Amygdala (tissue), 56 donors: ENCODE measurements at places on chromosomes 7 and 10.

- no peak for DNase-seq
These were observed 11.4 kb downstream of the NPVF start for GRCh38 chr7:25216837-25217236.

GRCh38 chr10:131183546-131184045 lies 127.9 kb downstream of the TCERG1L start:
- DNase-seq = no peak

- no peak for DNase-seq
These were observed 154.4 kb upstream of the MKLN1 start for GRCh38 chr7:131173145-131173890.

GRCh38 chr10:76119515-76119914 lies 688.1 kb downstream of the LRMDA start:
- no peak for DNase-seq

DNA sequence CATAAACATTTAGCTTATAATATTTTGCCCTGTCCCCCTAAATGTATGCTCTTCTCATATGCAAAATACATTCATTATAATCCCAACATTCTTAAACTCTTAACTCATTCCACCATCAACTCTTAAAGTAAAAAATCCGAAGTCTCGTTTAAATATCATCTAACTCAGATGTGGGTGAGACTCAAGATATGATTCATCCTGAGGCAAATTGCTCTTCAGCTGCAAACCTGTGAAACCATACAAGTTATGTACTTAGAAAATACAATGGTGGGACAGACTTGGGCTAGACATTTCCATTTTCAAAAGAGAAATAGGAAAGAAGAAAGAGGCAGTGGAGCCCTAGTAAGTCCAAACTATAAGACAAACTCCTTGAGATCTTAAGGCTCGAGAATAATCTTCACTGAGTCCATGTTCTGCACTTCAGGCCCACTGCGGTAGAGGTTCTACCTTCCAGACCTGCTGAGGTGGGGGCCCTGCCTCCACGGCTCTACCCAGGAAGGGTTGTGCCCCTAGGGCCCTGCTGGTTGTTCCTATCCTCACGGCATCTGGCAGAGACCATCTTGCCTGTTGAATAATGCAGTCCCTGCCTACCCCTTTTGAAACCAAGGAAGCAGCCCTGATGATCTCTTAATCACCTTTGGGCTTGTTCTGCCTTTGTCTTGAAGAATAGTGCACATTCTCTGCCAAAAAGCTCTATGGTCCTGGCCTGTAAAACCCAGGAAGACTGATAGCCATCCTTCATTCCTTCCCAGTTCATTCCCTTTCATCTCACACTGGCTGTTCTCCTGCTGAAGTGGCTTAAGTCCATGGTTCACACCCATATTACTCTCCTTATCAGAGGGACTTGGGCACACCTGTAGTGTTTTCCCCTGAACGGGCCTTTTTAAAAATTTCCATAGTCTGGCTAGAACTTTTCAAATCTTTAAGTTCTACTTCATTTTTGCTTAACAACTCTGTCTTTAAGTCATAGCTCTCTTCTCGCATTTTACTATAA lies 37.3 kb downstream of the INPP5F start:
- DNase-seq = no peak

- DNase-seq = no peak
These were observed 670.6 kb downstream of the SUGCT start for GRCh38 chr7:40805361-40805760.

DNA sequence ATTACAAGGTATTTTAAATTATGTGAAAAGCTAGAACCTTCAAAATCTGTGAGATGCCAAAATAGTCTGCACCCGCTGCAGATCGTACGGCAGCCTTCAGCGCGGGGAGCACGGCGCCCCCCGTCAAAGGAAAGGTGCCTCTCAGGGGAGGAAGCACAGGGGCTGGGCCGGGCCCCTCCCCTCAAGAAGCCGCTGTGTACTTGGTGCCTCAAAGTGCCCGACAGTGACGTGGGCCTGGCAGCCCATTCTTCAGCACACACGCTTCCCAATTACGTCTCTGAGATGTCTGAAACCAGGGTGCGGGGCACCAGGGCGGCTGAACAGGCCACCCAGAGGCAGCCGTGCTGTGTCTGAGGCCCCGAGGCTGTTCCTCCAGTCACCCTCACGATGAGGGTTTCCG lies 116.1 kb downstream of the INPP5A start:
- no peak for DNase-seq

GRCh38 chr10:74730246-74730645 lies 96.2 kb upstream of the KAT6B start:
- no peak for DNase-seq

GRCh38 chr7:44380189-44380830 lies 54.9 kb upstream of the CAMK2B start:
- DNase-seq = no peak

GRCh38 chr7:94039368-94040035 lies 35.3 kb upstream of the BET1 start:
- DNase-seq = no peak

GRCh38 chr10:90857635-90858460 lies at the start of gene HTR7:
HTR7 (minus strand) TSS chr10:90858039; CDS start chr10:90857671, 368 bp downstream.
- DNase-seq = peak; percentile 6
